ENCODE measurements at places on chromosomes 2 and 18.

- DNase-seq: peak; percentile 33
Measured at GRCh38 chr2:172234716-172235691, 132.3 kb upstream of the DLX2 start.

- no peak for DNase-seq
Measured at GRCh38 chr2:29936020-29936419, 14.6 kb upstream of the ALK start.

DNA sequence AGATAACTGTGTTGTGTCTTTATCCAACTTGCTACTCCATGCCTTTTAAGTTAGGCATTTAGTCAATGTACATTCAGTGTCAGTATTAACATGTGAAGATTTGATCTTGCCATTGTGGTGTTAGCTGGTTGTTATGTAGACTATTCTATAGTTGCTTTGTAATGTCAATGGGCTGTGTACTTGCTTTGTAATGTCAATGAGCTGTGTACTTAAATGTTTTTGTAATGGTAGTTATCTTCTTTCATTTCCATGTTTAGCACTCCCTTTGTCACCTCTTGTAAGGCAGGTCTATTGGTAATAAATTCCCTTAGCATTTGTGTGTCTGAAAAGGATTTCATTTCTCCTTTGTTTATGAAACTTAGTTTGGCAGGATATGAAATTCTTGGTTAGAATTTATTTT, 53.4 kb downstream of the MC4R start:
- DNase-seq: no peak

DNA sequence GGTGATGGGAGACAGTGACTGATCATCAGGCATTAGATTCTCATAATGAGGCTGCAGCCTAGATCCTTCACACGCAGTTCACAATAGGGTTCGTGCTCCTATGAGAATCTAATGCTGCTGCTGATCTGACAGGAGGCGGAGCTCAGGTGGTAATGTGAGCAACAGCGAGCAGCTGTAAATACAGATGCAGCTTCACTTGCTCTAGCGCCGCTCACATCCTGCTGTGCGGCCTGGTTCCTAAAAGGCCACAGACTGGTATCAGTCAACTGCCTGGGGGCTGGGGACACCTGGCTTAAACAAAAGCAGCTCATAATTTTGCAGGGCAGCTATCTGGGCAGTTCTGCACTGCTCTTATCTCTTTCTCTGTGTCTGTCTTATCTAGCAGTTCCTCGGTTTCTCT, 20.4 kb upstream of the CD226 start:
- DNase-seq: no peak

GRCh38 chr2:194077366-194077765, 1579.7 kb upstream of the SLC39A10 start:
- DNase-seq: no peak

- DNase-seq: no peak
Measured at GRCh38 chr2:56271275-56271674, 87.5 kb downstream of the CCDC85A start.

GRCh38 chr2:191274413-191274815, 29.2 kb downstream of the MYO1B start:
- DNase-seq: no peak
